ENCODE measurements at places on chromosomes 7 and 10.

DNA sequence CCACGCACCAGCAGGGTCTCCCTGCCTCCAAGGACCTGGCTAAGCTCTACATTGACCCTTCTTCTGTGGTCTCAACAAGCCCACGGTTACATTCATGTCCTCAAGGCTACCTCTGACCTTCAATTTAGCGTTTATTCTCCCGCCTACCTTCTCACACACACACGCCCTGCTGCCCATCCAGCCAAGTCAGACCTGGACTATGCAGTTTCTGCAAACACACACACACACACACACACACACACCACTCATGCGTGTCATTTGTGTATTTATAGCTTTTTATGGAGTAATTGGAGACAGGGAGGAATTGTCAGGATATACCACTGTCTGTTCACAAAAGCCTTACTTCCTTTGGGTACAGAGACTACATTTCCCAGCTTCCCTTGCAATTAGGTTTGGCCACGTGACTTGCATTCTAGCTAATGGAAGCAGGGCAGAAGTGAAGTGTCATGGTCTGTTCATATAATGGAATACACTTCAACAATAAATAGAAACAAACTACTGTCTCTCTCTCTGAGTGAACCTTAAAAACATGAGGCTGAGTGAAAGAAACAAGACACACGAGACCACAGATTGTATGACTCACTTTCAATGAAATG, 53.8 kb upstream of the CPXM2 start:
- DNase-seq: no peak

DNA sequence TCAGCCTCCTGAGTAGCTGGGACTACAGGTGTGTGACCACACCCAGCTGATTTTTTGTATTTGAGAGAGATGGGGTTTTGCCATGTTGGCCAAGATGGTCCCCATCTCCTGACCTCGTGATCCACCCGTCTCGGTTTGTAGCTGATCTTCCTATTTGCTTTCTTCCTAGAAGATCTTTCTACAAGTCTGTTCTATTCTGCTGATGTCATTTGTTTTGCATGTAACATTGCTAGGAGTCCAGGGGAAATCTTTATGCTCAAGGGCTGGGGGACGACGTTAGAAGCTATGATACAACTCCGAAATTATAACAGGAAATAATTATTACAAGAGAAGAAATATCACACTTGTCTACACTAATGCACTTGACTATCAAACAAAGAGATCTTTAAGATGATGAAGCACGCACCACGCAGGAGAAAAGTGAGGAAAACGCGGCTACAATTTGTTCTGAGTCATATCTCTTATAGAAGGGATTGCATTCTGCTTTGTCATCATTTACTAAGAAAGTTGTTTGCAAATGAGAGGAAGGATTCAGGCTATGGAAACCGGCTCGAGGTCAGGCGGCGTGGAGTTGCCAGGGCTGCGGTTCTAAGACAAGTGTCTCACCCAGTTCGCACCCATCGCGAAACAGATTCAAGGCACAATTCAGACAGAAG, 103.0 kb upstream of the CARD11 start:
- DNase-seq: no peak

DNA sequence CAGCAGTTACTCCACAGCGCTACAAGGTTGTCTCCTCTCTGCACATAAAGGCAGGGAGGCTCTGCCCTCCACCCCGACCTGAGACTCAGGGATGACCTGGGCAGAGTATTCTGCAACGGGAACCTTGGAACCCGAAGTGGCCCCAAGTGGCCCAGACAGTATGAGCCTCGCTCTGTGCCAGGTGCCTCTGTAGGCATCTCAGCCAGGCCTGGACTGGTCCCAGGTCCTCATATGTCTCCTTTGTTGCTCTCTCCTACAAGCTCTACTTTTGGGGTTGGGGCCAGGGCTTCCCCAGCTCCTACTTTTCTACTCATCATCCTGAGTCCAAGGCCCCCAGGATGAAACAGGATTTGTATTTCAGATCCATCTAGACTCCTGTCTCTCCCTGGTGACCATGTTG, 241.5 kb upstream of the PRSS1 start:
- DNase-seq: no peak

DNA sequence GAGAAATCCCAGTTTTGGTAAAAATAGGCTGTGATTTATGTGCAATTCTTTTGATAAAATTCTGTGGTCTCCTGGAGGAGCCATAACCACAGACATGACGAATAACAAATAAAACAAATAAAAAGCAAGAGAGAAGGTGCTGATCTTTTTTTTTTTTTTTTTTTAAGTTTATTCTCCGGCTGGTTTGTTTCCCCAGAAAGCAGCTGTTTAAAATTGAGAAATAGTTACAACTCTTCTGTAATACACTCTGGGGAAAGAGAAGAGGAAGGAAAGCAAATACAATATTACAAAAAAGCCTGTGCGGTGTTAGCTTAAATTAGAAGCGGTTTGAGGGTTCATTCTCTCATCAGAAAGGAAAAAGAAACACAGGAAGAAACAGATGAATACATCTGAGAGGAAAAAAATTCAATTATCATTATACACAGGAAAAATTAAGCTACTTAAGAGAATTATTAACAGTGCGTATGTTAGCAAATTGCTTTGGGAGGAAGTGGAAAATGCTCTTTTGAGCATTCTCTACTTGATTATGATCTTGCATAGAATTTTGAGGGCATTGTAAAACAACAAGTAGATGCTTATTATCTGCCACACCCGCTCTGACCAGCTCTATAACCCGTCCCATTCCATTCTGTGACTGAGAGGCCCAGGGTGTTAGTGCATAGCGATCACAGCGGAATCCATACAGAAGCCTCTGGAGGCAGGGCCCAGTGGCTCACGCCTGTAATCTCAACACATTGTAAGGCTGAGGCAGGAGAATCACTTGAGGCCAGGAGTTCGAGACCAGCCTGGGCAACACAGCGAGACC, 40.6 kb upstream of the WAC start:
- DNase-seq: no peak

DNA sequence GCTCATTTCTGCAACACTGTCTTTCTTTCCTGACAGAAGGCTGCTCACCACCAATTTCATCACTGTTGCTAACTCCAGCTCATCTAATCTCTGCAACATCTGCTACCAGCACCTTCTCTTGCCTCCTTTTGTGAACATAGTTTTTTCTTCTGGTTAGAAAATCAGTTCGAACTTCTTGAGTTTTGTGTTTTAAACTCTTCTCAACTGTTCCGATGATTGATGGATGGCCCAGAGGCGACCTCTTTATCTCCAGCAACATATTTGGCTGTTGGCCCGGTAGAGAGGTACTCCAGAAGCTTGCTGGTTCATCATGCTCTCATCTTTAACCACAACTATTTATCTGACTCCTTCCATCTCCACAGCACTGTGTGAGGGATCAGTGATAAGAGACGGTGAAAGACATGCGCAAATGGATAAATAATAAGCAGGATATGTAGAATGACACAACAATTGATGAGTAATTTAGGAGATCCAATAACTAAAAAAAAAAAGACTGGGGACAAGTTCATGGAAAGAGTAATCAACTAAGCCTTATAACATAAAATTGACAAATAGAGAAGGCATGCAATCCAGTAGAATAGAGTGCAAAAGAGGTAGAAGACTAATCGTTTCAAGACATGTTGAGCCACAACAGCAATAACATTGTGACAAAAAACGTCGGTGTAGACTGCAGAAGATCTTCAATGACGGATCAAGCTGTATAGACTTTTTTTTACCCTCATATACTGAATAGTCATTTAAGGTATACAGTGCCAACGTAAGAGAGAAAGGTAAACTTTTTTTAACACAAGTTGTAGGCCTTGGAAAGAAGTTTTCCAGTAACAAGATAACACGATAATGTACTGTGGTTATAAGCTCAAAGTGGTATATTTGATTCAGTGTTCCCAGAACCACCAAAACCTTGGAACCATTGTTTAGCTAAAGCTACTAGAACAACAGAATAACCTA, 152.2 kb downstream of the CRPPA start:
- no peak for DNase-seq

GRCh38 chr10:119817991-119818888, 54.4 kb downstream of the MCMBP start:
- peak; percentile 100 for DNase-seq

- no peak for DNase-seq
These were observed 42.3 kb downstream of the PFKP start for GRCh38 chr10:3109633-3110032.

DNA sequence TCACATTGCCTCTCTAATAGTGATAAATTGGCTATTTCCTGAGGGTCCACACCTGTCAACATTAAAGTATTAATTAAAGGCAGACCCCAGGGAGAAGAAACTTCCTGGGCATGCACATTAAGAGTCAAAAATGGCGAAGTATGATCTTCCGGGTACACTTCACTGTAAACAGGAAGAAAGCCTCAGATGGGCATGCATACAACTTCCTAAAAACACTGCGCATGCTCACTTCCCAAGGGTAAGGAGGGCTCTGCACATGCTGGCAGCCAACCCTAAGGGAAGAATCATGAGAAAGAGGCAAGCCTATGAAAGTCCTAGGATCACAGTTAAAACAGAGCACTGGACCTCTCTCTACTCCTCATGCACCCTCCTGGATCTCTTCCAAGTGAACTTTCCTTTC, 80.1 kb upstream of the IMMP2L start:
- no peak for DNase-seq

- DNase-seq: no peak
These were observed 774 bp downstream of the SEM1 start for GRCh38 chr7:96708872-96709271.

DNA sequence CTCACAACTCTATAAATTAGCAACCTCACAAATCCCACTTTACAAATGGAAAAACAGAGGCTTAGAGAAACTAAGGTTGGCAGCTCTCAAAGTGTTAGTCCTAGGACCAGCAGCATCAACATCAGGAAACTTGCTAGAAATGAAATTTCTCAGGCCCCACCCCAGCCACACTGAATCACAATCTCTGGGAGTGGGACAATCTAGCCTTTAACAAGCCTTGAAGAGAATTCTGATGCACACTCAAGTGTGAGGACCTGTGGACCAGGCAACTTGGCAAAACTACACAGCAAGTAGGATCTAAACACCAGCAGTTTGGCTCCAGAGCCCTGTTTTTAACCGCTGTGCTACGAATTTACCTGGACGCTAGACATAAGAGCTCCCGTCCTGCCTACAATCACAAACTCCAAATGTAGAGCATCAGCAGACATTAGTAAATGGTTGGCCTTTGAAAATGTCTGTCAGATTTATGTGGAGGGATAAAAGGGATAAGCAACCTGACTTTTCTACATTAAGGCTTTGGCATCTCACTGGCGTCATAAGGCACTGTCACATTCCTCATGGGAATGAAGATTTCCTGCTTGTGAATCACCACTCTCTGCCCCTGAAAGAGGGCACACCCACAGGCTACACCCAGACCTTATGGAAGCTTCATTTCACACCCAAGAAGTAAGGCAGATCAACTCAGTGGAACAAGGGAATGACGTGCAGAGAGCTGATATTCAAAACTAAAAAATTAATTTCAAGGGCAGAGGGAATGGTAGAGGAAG, 34.5 kb downstream of the PPP1R3C start:
- DNase-seq: no peak

DNA sequence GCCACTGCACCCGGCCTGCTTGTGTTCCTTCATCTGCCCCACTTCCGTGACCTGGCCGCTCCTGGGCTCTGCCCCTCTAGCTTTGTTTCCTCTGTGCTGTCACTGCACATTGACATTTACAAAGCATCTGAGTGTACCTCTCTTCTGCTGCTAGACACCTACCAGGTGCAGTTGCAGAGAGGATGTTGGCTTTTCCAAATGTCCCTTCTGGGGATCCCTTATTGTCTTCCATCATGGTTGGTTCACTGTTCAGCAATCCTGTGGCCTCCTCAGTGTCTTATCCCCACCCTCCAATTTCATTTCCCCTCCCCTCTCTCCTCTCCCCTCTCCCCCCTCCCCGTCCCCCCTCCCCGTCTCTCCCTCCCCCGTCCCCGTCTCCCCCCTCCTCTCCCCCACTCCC, 13.8 kb downstream of the VWA2 start:
- DNase-seq: no peak

- DNase-seq: no peak
These were observed 9.1 kb downstream of the TTYH3 start for GRCh38 chr7:2640846-2641316.

GRCh38 chr10:122362621-122363020, 11.9 kb upstream of the PLEKHA1 start:
- no peak for DNase-seq

DNA sequence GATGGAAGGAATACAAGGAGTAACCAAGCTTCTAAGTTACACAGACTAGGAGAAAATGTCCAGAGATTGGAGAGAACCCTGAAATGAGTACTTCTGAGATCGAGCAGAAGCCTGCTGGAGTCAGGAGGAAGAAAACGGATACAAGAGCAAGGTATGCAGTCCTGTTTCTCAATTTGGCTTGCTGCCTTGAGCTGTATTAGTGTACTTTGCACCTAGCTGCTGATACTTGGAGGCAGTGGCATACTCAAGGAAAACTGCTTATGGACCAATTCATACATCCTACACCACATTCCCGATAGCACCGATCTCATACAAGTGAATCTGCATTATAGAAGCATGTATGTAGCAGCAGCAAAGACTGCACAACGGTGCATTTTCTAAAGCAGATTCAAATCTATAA, 14.4 kb downstream of the PIP4K2A start:
- DNase-seq: no peak

DNA sequence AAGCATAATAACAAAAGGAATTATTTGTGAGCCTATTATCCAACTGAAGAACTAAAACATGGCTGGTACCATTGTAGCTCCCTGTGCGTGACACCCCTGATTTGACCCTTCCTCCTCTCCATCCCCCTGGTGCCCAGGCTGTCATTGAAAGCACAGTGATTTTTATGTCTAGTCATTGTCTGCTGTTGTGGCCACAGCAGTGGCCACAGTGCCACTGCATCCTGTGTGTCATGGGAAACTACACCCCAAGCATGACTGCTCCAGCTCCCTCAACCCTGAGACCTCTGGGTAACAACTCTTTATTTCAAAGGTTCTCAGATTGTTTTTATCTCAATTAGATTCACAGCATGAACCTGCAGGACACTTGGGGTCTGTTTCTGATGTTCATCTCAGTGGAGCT, 52.0 kb downstream of the ERLIN1 start:
- DNase-seq: no peak

DNA sequence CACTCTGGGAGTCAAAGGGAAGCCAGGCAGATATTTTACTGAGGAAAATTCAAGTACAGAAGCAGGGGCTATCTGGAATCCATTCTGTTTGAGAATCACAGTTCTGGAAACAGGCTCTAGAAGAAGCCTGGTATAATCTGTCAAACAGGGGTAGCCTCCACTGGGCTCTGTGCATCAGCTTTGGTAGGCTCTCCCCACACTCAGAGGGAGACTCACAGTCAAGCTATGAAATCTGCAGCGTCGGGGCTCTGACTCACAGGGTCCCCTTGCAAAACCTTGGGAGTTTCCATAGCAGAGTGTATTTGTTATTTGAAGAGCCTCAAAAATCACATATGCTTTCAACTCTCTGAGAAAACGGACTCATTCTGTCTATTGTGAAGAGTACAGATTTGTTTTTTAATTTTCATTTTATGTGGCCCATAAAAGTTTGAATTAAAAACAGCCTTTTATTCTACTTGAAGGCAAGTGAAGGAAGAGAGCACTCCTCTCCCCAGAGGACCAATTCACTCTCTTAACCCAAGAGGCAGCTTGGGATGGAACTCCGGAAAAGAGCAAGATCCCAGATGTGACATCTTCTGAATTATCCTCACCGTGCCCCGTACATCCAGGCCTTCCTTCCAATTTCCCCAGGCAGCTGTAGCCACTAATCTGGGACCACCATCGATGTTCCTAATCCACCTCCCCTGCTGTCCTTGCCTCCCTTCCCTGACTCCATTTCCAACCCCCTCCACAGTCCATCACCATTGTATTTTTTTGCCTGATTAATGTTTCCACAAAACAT, 590.9 kb upstream of the MGMT start:
- no peak for DNase-seq
